Karpas-422 (cell line): ENCODE measurements at places on chromosomes 7 and 10.

- no peak for DNase-seq
Measured at GRCh38 chr7:122369756-122370155, 65.2 kb upstream of the FEZF1 start.

- no peak for DNase-seq
Measured at GRCh38 chr7:33494474-33494873, 365.1 kb downstream of the BBS9 start.

GRCh38 chr10:112502536-112502935 lies 55.5 kb downstream of the VTI1A start:
- no peak for DNase-seq

GRCh38 chr10:119309423-119309770 lies 102.0 kb downstream of the GRK5 start:
- no peak for DNase-seq
